Ovary (tissue), 10 donors: ENCODE measurements at places on chromosomes 5 and 9. TPM values are rescaled to one million over a fixed set of nuclear protein-coding genes. Genes with fewer than 3 reads are reported as not detected.

GRCh38 chr5:151345808-151346478 lies 1.4 kb downstream of the SLC36A2 start:
- no peak for DNase-seq

DNA sequence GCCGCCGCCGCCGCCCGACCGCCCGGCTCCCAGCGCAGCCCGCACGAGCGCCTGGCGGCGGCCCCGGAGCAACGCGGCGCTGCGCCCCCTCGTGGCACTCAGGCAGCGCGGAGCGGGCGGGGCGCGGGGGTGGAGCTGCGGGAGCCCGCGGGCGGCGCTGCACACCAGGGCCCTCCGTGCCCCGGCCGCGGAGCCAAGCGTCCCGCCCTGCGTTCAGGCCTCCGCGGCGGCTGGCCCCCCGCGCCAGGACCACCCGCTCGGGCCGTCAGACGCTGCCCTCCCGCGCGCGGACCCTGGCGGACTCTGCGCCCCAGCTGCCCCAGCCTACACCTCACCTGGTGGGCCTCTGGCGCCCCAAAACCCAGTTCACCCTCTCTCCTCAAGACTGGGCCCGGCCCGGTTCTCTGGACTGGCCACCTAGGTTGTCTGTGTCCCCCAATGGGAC lies at the start of gene RASGEF1C:
RASGEF1C (minus strand) TSS at position 75 of the 445 bp plus-strand sequence. CDS start 71,159 bp downstream, outside the sequence.
- peak; percentile 77 for DNase-seq

DNA sequence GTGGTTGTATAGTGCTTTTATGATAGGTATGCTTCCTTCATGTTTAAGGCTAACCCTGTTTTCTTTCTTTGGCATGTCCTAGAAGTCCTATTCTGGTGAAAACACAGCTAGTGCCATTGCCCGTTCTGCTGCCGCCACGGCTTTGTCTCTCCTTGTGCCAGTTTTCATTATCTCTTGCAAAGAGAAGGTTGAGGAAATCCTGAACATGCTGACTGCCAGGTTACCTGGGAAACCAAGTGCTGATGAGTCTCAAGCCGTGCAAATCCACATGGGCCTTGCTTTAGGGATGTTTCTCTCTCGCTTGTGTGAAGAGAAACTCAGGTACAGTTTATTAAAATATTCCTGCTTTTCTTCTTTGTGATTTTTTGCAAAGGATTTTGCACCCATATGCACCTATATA lies 102.2 kb downstream of the HACD4 start:
- DNase-seq = no peak

NIM1K gene
- total RNA-seq = 0.12 TPM

DNA sequence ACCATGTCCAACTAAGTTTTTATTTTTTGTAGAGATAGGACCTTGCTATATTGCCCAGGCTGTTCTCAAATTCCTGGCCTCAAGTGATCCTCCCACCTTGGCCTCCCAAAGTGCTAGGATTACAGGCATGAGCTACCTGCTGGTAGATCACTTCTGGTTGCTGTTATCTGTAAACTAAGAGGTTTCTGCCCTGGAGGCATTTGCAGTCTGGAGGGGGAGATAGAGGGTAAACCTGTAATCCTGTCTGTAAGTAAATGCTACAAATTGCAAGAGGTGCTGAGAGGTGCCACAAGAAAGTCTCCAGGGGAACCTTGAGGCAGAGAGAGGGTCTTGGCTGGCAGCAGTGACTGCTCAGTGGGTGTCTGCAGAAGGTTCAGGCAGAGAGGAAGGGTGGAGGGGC lies 29.0 kb upstream of the GGTA1 start:
- DNase-seq = no peak

- DNase-seq = no peak
Observed at GRCh38 chr5:2529371-2530092, 221.9 kb downstream of the IRX2 start.
